GF-D8 (cell line): ENCODE measurements at places on chromosomes 11 and 22.

GRCh38 chr11:123217897-123218296, 22.8 kb upstream of the CLMP start:
- no peak for DNase-seq

DNA sequence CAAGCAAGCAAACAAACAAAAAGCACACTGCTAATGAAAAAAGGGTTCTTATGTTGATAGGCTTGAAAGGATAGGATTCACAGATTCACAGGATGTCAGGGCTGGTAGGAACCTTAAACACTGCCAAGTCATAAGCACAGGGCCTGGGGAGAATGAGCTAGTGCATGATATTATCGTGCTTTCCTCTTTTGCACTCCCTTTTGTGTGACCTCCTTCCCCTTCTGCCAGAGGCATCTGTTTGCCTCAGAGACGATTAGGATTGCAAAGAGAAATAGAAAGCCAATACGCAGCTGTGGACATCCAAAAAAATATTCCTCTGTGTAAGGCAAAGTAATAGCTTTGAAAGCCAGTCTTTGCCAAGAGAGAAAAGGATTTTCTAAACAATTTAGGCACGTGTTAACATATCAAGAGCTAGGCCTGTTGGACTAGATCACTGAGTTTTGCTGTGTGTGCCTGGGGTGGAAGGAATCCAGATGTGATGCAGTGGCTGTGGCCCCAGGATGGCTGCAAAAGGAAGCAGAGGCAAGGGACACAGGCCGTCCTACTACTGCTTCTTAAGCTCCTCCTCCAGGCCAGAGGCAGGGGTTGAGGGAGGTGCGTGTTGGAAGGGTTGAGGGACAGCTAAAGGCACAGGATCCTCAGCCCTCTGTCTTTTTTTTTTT, 30.6 kb downstream of the MCHR1 start:
- no peak for DNase-seq

GRCh38 chr22:44436736-44437135, 61.3 kb downstream of the RTL6 start:
- DNase-seq, result no peak

DNA sequence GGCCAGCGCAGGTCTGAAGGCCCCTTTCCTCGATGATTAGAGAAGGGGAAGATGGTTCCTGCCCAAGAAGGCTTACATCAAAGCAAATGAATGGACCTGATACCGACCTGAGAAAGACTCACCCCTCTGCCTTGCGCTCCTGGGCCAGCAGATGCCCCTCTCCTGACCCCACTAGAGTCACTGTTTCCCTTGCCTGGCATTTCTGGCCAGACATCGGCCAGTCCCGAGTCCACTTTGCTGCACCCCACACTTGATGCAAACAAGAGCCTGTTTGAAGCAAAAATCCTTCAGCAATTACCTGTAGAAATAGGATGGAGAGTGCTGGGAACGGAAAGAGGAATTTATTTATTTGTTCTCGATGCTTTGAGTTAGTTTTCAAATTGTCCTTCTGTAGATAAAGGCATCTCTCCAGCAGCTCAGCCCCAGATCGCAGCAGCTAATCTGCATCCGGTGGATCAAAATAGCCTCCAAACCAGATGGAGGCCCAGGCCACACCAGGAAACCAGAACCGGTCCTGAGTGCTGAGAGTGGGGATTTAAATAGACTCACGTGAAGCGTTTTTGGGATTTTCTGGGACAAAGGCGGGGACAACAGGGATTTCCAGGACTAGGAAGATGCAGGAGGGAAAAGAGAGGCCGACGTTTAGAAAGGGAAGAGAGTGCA, 148.6 kb downstream of the TRIM29 start:
- no peak for DNase-seq

GRCh38 chr11:78733031-78733430, 158.4 kb upstream of the NARS2 start:
- DNase-seq, result no peak

- DNase-seq, result peak; percentile 100
Observed at GRCh38 chr11:125592305-125593113, at the start of gene STT3A. Gene STT3A, plus strand, starts transcription at chr11:125592852. Its CDS starts 3,064 bp downstream, at chr11:125595916.

- no peak for DNase-seq
Observed at GRCh38 chr11:44687388-44687787, 39.4 kb upstream of the TSPAN18 start.

GRCh38 chr11:66172146-66172545, 96.3 kb upstream of the RAB1B start:
- no peak for DNase-seq

DNA sequence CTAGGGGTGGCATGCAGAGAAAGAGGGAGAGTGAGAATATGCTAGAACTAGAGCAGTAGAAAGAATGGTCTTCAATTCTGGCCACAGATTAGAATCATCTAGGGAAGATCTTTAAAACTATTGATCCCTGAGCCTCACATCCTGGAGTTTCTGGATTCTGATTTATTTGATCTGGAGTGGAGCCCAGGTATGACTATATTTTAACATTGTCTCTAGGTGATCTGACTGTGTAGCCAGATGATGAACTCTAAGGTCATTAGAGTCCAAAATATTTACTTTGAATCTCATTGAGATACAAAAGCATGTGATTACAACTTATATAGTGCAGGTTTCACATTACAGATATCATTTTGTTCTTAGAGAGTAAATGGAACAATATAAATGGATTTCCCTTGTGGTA, 79.7 kb downstream of the FDX1 start:
- no peak for DNase-seq

DNA sequence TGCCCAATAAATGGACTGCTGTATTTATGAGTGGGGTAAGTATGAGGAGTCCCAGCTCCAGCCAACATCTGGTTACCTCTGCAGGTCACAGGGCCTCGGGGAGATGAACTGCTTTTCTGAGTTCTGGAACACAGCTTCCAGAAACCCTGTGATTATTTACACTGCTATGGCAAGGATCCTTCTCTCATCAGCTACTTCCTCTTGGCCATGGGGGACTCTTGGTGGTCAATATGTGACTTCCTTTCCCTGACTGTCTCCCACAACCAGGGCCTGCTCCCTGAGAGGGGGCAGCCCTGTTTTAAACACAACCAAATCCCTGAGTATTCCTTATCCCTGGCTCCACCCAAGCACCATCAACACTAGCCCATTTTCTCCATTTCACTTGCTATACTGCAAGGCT, 10.0 kb downstream of the RHOG start:
- no peak for DNase-seq

- peak; percentile 3 for DNase-seq
Observed at GRCh38 chr22:49724030-49724892, 103.4 kb downstream of the BRD1 start.

- DNase-seq, result no peak
Observed at GRCh38 chr11:74581954-74582547, 10.3 kb upstream of the POLD3 start.
